Activated CD8-positive, alpha-beta memory T cell treated with anti-CD3 and anti-CD28 coated beads, Interleukin-2, amount 10 ng/mL, durations not matched to agents 7 days and 5 days (primary cell): ENCODE measurements at places on chromosomes 6 and 20.

GRCh38 chr6:113734982-113735381 lies 122.2 kb upstream of the MARCKS start:
- no peak for DNase-seq

- no peak for DNase-seq
Observed at GRCh38 chr6:13877051-13877450, 47.7 kb upstream of the RNF182 start.

DNA sequence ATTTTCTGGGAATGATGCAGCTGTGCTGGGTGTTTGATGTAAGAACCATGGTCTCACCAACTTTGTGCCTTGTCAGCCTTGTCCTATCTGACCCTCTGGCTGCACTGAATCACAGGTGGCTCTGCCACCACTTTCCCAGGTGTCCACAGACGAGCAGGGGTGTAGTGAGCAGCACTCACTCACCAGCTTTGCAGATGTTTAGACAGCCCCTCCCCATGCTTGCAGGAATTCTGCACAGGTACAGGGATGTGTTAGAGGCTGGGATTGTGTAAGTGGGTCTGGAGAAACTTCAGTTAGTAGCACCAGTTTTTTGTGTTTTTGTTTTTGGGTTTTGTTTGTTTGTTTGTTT lies 88.2 kb upstream of the NAA20 start:
- DNase-seq = no peak

DNA sequence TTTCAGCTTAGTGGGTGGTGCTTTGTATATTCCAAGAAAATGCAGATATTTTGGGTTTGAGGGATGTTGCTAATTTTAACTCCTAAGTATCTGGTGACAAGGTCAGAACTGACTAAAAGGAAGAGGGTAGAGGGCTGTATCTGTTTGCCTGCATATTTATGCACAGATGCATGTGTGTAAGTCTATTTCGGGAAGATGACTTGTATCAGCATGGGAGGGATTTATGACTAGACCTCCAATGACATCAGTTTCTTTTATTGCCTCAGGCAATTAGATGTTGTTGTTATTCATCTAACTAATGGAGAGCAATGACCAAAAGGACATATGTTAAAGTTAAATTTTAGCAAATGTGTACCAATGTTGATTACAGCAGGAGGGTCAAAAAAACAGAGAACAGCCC lies 734.3 kb downstream of the QKI start:
- no peak for DNase-seq

DNA sequence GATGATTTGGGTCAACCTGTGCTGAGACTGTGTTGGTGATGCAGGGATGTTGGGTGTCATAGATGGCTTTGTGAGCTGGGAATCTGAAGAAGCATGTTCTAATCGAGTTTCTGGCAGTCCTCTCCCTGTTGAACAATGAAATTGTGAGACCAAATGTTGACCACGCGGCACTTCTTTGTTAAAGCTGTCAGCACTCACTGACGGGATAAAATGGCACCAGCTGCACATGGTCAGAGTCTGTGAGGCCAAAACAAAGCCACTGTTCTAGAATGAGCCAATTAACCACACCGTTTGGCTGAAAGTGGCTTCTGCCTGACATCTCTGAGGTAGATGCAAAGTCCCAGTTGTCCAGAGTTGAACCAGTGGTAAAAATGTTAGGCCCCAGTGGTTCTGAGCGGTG lies 562.2 kb downstream of the KIF16B start:
- DNase-seq = no peak

- no peak for DNase-seq
Observed at GRCh38 chr6:63347599-63347998, 27.8 kb upstream of the LGSN start.

DNA sequence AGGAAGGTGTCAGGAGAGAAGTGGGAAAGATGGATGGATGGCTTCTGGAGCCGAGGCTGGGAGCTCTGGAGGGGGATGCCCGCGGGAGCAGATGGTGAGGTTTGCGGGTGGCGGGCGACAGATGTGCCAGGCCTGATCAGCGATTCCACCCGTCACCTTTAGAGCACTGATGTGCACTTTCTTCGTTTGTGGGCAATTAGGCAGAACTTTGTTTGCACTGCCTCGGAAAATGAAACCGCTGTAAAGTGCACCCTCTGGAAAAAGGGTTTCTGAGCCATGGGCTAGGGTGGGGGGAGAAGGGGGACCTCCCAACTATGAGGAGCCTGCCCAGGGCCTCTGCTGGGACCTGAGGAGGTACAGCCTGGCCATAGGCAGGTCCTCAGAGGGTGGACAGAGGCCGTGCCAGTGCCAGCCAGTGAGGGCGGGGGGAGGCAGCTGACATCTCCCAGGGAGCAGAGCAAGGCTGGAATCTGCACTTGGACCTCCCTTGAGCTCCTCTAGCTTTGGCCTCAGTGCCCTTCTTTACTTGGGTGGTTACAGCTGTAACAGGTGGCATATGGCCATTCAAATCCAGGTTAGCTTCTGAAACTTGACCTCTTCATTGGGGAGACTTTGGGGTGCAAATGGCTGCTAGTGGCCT lies 58.7 kb downstream of the CD40 start:
- DNase-seq = no peak

DNA sequence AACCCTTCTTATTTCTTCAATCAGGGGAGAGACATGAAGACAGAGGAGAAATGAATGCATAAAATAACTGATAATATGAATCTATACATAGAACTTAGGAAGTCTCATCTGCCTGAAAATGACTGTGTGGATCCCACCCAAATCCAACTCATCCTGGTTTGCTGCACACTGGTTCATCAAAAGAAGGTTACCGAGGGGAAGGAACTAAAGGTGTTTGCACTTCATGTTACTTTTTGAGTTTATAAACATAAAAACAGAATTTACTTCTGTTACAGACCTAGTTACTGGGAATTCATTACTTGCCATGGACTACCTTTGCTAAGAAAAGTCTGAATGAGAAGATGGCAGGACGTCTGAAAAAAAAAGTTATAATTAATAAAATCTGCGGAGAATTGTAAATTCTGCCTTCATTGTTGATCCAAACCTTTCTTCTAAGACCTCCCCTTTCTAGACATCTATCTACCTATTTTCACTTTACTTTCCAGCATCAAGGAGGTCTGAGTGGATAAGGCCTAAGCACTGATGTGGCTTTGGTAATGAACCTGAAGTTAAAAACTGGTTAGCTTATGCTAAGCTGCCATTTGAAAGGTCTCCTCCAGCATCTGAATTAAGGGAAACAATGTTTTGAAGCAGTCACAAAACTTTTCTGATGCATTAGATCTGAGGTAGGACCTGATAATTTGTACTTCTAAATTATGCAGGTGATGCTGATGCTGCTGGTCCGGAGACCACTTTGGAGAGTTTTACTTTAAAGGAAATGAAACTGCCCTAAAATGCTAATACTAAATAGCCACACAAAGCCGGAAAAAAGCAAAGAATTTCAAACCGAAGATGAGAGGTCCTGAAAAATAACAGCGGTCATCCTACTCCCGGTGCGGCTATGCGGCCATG lies 84.0 kb downstream of the HFE start:
- DNase-seq = no peak

GRCh38 chr6:163991321-163991720 lies 576.8 kb downstream of the QKI start:
- DNase-seq = no peak

DNA sequence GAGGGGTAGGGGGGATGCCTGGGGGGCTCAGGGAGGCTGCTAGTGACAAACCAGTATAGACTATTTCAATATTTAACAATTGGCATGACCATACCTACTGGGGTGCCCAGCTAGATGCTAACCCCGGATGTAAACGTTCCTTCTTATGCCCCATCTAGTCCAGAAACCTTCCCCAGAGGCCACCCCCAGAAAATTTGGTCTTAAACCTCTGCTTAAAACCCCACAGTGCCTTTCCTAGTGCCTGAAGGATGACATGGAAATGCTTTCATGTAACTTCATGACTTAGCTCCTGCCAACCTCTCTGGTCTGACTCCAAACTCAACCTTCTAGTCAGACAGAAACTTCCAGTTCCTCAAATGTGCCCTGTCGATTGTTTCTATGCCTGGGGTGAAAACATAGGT lies 52.0 kb downstream of the JPH2 start:
- DNase-seq = peak; percentile 49

DNA sequence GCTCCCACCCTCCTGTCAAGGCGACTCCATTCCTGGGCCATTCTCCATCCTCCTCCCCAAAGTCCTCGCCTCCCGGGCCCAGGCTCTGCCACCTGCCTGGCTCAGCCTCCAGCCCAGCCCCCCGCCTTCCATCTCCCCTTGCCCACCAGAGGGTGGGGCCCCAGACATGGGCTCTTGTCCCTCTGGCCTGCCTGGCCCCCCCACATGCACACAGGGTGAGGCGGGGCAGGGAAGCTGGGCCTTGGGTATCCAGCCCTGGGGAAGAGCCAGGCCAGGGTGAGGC lies 95.2 kb downstream of the YTHDF1 start:
- DNase-seq = no peak

GRCh38 chr20:57126481-57127092 lies 139.9 kb downstream of the BMP7 start:
- no peak for DNase-seq

DNA sequence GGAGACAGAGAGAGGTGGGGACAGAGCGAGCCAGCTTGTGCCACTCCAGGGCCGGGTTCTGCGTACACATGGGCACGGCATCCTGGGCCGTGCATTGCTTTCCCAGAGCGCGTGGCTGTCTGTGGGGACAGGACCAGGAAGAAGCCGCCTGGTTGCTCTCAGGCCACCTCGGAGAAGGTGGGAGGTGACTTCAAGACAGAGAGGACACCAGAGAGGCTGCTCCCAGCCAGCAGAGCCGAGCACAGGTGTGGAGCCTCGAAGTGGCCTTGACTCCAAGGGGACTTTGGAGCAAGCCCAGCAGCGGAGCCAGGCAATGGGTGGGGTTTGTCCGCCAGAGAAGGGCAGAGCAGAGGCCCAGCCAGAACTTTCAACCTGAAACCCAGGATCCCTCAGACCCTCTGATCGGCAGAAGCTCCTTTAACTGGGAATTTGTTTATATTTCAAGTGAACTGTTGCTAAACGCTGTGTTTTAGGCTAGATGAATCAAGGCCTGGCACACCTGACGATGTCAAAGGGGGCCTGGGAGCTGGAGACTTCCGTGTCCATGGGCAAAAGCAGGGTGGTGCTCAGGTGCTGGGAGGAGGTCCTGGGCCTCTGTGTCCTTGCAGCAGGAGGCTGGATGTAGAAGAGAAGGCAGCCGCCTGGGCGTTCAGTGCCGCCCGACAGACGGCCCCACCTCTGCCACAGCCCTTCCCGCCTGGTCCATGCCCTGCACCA lies 262.1 kb downstream of the DLL1 start:
- DNase-seq = no peak

DNA sequence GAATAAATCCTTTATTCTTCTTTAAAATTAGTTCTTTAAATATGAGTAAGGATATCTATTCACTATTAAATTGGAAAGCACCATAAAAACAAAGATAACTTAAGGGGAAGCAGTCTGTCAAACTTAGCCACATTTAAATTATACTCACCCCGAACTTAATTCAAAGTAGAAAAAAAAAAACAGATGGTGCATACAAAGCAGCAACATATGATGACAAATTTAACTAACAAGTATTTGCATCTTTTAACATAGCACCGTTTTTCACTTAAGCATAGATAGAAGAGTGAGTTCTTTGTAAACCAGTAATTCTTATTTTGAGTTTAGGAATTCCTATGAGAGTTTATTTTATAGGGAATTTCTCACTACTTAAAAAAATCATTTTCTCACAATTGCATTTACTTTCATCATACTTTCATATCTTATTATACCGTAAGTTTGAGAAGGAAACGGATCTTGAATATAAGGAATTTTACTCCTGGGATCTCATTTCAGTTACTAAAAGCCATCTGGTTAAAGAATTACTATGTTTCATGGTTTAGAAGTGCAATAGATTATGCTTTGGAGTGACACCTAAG lies 828.2 kb upstream of the MAP3K7 start:
- DNase-seq = no peak
